ENCODE measurements at places on chromosomes 13 and 19.

DNA sequence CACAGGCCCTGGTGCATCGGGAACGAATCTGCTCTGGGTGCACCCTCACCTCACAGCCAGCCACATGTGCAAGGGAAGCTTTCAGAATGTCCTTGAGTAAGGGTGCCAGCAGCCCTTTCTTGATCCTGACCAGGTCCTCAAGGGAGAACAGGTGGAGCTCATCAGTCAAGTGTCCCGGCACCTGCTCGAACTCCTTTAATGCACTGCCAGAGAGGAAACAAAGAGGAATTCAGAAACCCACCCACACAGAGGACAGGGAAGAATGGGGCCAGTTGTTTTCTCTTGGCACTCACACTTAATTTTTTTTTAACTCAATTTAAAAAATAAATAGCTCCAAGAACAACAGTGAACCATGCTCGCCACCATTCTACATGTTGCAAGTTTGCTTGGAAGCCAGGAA, 41.7 kb downstream of the RUBCNL start:
- DNase-seq, result no peak

- no peak for DNase-seq
These were observed 20.5 kb upstream of the ZNF846 start for GRCh38 chr19:9789066-9789465.

DNA sequence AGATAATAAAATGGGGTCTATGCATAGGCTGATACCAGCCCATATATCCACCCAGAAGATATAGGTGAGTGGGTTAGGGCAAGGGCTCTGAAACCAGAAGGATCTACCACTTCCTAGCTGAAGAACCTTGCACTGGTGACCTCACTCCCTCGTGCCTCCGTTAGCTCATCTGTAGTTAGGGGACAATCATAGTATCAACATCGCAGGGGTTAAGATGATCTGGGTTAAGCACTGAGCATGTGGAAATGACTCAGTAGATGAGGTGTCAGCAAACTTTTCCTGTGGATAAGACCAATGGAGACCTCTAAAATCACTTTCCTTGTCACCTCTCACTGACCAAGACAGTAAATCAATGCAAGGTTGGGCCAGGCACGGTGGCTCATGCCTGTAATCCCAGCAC, 30.5 kb downstream of the TNFSF14 start:
- no peak for DNase-seq

- DNase-seq, result no peak
These were observed 9.7 kb upstream of the DACH1 start for GRCh38 chr13:71876648-71877255.

GRCh38 chr13:102799426-102800144, 666 bp downstream of the BIVM start:
- peak; percentile 35 for DNase-seq

DNA sequence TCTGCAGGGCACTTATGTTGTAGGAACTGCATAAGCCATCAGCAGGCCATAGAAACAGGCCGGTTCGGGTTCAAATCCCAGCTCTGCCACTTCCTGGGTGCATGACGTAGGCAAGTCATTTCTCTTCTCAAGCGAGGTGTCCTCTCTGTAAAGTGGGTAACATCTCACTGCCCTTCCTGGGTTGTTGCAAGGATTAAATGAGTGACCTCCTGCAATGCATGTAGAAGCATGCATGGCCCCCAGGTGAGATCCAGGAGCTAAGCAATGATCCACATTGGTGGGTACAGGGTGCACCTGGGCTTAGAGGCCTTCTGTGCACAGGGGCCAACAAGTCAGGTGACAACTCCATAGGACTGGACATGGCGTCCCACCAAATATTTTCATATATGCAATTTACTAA, 13.8 kb downstream of the PHLDB3 start:
- no peak for DNase-seq

DNA sequence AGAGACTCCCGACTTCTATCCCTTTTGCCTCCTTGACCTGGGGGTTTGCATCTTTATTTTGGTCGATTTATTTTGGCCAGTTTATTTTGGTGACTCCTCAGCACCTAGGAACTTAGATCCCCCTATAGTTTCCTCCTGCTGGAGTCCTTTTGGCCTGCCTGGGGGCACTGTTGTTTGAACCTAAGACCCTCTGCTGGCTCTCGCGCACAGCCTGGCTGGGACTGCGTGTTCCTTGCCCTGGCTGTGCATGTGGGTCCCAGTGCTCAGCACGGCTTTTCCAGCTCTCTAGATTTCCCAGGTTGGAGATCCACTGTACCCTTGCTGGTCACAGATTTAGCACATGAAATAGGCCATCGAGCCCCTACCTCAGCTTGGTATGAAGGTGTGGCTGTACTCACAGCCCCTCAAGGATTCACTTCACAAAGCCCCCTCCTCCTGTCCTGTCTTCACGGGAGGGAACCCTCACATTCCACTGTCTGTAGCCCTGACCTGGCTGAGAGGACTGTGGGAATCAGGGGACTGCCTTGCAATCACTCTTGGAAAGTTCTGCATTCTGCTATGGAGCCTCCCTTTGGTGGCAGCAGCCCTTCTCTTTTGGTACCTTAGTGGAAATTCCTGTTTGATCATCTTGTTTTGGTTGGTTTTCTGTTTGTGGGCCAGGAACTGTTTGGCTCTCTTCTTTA, 8.3 kb downstream of the UBAC2 start:
- DNase-seq, result no peak

GRCh38 chr19:5048727-5049553, 80.0 kb downstream of the KDM4B start:
- no peak for DNase-seq

- no peak for DNase-seq
These were observed 15.3 kb downstream of the NOP53 start for GRCh38 chr19:47760632-47760999.

- DNase-seq, result peak; percentile 83
These were observed 19.0 kb downstream of the MRPS12 start for GRCh38 chr19:38949580-38950367.

DNA sequence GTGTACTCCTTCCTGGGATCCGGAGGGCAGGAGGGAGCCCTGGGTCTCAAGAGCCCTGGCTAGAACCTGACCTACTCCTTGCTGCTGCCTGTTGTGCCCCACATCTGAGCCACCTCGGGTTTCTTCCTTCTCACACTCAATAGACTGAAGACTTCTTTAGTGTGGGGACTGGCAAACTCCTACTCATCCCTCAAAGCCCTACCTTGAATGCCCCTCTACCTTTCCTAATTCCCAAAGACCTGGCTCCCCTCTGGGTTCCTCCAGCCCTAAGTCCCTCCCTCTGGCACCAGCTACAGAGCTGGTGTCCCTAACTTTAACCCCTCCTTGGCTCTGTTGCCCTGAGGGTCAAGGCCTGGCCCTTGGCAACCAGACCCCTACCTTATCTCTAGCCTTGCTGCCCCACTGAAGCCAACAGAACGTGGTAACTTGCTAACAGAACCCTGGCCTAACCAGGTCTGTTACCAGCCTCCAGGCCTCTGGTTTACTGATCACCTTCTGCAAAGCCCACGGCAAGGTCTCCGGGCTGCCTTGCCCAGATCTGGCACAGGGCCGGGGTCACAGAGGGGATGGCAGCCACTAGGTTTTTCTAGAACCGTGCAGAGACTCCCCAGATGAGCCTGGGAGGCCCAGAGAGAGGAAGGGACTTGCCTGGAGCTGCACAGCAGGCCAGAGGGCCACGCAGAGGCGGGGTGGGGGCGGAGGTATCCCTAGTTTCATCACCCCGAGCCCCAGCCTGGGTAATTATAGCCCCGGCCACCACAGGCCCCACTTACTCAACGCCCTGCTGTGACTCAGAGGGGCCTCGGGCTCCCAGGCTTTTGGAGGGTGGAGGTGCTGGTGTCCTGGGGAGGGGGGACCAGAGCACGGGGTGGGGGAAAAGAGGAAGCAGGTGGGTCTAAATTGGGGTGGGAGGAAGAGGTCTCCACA, 15.3 kb downstream of the ZBTB7A start:
- DNase-seq, result no peak

- no peak for DNase-seq
These were observed 530.2 kb upstream of the NBEA start for GRCh38 chr13:34411894-34412293.

GRCh38 chr19:17060802-17061201, 14.4 kb downstream of the HAUS8 start:
- no peak for DNase-seq

DNA sequence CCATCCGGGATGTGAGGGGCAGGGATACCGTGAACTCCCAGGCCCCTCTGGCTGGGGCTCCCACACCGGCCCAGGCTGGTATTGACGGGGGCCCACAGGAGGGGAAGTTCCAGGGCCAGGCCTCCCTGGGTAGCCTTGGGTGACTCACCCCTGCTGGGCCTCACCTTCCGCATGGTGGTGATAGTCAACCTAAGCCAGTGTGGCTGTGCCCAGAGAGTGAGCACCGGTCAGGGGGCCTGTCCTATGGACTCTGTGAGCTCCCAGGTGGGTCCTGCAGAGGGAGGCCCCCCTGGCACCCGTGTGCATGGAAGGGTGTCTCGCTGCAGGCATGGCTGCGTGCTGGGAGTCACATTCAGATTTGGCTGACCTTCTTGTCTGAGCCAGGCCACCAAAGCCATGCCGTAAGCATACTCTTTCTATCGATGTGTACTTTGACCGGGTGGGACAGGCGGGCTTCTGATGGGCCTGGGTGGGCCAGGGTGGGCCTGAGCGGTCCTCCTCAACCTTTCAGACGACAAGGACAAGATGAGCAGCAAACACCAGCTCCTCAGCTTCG, 27.6 kb downstream of the DHX34 start:
- no peak for DNase-seq

DNA sequence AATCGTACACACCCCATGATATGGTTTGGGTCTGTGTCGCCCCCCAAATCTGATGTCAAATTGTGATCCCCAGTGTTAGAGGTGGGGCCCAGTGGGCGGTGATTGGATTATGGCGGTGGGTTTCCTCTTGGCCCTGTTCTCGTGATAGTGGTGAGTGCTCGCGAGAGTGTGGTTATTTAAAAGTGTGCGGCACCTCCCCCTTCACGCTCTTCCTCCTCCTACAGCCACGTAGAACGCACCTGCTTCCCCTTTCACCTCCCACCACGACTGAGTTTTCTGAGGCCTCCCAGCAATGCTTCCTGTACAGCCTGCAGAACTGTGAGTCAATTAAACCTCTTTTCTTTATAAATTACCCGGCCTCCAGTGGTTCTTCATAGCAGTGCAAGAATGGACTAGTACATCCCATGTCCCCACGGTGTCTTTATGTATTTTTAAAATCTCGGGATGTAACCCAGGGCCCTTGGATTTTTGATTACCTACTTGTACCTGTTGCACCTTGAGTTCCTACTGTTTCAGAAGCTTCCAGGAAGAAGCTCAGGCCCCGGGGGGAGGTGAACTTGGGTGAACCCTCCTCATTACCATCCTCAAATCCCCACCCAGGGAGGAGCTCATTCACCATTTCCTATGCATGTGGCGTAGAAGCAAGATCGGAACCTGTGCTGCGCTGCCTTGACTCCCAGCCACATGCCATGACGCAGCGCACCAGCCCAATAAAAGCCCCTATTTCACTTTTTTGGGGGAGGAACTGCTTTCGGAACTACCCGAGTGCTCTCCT, 52.4 kb downstream of the TEX29 start:
- no peak for DNase-seq

GRCh38 chr13:27964741-27965323, 4.3 kb downstream of the CDX2 start:
- no peak for DNase-seq

All from liver (tissue), 10 donors.